ENCODE measurements at places on chromosomes 7 and 10. TPM values are rescaled to one million over a fixed set of nuclear protein-coding genes. Genes with fewer than 3 reads are reported as not detected.

Gene LIPF
- total RNA-seq, result not detected

DNA sequence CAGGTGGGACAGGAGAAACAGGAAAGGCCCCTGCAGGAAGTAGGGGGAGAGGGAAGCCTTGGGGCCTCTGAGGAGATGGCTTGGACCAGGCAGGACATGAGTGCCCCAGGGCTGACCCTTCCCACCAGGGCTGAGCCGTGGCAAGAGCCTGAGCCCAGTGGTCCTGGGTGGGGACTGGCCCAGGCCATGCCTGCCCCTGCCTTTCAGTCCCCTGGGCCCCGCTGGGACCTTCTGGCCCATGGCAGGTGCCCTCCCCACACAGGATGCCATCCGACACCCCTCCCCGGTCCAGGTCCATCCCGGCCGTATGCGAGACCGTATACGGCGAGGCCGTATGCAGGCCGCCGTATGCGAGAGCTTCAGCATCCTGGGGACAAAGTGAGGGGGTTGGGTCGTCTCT lies 2.0 kb downstream of the GRIFIN start:
- peaks cover 11% of the 10 kb centered on the region for H3K4me1 ChIP-seq
- no peak overlapping the region for H3K4me3 ChIP-seq
- no peak for DNase-seq
- H3K36me3 ChIP-seq, result no peaks in the 10 kb centered on the region
- H3K27me3 ChIP-seq, result no peaks in the 10 kb centered on the region

DNA sequence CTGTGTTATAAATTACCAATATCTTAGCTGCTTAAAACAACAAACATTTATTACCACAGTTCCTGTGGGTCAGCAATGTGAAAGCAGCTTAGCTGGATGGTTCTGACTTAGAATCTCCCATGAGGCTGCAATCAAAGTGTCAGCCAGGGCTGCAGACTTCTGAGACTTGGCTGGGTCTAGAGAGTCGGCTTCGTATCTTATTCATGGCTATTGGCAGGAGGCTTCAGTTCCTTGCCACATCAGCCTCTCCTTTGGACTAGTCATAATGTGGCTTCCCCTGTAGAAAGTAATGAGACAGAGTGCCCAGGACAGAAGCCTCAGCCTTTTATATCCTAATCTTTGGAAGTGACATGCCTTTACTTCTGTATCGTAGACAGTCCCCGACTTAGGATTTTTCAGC lies 27.3 kb downstream of the RALA start:
- no peak overlapping the region for H3K27ac ChIP-seq
- DNase-seq, result no peak
- H3K4me3 ChIP-seq, result no peak overlapping the region
- peaks cover 6% of the 10 kb centered on the region for H3K4me1 ChIP-seq
- no peaks in the 10 kb centered on the region for H3K36me3 ChIP-seq

DNA sequence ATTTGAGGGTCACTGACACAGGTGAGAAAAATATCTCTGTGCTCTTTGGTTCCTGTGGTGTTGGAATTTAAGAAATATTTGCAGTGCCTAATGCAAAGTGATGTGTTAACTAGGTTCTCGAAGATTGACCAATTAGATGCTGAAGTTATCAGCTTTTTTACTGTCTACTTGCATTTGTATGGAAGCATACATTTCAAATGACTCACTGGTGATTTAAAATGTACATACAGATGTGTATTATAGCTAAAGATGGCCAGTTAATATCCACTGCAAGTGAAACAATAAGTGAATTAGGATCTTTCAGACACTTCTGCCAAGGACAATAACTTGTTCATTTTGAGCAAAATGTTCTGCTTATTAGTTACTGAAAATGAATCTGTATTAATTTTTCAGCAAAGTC lies 205.0 kb downstream of the FANK1 start:
- no peak for DNase-seq
- no peak overlapping the region for H3K27ac ChIP-seq
- no peaks in the 10 kb centered on the region for H3K4me1 ChIP-seq
- no peak overlapping the region for H3K4me3 ChIP-seq

DNA sequence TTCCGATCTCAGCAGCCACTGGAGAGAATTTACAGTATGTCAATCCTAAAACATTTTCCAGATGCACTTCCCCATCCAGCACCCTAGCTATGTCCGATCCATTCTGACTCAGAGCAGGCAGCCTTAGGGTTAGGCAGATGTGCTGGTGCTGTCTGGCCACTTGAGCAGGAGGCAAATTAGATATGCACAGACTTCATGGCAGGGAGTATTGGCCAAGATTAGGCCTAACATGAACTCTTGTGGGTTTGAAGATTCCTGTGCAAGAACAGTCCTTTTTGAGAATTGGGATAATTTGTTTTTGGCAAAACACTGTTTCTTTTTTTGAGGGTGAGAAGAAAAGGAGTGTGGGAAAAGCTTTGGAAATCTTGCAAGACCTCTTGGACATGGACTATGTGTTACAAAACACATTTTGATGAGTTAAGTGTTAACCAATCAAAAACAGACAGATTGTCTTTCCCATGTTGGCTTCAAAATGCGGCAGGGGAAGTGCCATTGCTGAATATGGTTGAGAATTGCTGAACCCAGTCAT lies 218.6 kb upstream of the INHBA start:
- H3K36me3 ChIP-seq, result no peaks in the 10 kb centered on the region
- H3K4me3 ChIP-seq, result no peak overlapping the region
- no peaks in the 10 kb centered on the region for H3K4me1 ChIP-seq
- DNase-seq, result no peak
- no peak overlapping the region for H3K27ac ChIP-seq
- no peaks in the 10 kb centered on the region for H3K27me3 ChIP-seq

DNA sequence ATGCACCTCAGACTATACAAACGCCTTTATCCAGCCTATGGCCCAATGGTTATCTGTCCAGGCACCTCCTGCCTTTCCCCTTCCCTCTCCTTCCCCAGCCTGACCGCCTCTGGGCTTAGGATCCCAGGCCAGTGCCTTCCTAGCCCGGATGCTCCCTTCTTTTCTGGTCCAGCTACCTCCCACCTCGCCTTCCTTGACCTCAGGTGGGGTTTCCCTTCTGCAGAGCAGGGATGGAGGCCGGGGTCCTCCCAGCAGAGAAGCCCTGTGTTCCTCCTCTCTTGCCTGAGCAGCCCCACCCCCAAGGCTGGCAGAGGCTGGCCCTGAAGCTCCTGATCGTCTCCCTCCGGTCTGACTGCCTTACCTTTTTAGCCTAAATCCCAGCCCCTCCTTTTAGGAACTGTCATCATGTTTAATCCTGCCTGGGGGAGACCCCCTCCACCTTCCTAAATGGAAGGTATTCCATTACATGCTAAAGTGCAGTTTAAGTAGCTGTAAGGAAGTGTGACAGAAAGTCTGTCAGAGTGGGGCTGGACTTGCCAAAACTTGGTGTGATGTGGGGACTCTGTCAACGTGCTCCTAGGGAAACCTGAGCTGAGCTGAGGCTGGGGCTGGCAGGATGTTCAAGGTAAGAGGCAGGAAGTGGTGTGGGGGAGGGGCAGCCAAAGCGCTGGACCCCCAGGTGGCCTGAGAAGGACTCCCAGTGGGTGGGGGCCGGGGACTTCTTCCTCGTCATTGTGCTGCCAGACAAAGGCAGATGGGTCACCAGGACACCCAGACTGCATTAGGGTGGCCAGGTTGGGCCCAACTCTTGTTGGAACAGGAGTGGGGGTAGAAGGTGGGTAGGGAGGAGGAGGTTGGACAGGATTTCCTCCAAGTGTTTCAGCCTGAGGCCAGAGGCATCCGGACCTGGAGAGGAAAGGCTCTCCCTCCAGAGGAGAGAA lies 39.5 kb downstream of the LBX1 start:
- no peaks in the 10 kb centered on the region for H3K36me3 ChIP-seq
- no peak overlapping the region for H3K4me3 ChIP-seq
- H3K27me3 ChIP-seq, result no peaks in the 10 kb centered on the region
- no peak overlapping the region for H3K27ac ChIP-seq

GRCh38 chr10:1070919-1071318 lies 14.7 kb downstream of the WDR37 start:
- H3K36me3 ChIP-seq, result peaks cover 8% of the 10 kb centered on the region
- no peak overlapping the region for H3K27ac ChIP-seq
- H3K4me3 ChIP-seq, result no peak overlapping the region
